ENCODE measurements at places on chromosomes 3 and 15.

DNA sequence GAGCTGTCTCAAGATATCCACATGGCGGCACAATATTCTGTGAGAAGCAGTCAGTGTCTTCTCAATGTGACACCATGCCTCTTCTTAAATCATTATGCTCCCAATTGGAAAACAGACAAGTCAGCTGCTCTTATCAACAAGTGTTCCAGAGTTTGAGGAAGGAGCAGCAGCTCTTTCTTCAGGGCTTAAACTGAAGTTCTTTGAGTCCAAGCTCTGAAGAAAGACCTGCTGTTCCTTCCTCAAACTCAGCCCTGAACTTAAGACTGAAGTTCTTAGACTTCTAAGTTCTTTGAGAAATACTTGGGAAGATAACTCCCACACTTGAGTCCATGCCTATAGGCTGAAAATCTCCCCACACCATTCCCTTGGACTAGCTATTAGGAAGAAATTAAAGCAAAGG, 43.4 kb downstream of the NPTN start:
- no peak for DNase-seq

DNA sequence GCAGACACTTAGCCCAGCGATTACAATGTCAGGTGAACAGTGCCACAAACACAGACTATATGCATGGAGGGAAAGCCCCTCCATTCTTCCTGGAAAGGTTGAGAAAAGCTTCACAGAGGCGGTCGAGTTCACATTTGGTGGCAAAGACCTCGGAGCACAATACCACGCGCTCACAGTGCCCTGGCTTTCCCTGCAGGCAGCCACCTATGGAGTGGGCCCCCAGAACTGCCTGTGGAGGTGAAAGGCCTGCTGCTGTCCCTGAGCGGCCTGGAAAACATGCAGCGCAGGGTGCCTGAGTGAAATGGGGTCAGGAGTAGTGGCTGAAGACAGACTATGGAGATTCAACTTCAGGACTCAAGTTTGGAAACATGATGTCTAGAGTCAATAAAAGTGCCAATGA, 26.9 kb downstream of the PDIA5 start:
- DNase-seq = no peak

DNA sequence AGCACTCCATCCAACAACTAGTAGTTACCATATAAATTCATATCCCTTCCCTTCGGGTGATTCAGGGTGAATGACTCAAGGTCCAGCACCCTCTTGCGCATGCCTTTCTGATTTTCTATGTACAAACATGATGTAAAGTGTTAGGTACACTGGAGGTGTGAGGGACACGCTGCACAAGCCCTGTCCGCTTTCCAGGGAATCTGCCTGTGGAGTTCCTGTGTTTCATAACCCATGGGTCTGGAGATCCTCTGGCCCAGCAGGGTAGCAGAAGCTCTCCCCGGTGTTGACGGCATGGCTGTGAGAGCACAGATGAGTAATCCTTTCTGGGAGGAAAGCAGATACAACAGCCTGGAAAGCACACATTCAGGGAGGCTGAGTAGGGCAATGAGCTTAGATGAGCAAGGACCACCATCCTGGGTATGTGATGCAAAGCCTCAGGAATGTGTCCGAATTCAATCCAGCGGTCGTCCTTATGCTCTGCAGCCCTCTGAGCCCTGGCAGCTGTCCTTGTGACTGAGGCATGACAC, 142.9 kb upstream of the TP63 start:
- no peak for DNase-seq

DNA sequence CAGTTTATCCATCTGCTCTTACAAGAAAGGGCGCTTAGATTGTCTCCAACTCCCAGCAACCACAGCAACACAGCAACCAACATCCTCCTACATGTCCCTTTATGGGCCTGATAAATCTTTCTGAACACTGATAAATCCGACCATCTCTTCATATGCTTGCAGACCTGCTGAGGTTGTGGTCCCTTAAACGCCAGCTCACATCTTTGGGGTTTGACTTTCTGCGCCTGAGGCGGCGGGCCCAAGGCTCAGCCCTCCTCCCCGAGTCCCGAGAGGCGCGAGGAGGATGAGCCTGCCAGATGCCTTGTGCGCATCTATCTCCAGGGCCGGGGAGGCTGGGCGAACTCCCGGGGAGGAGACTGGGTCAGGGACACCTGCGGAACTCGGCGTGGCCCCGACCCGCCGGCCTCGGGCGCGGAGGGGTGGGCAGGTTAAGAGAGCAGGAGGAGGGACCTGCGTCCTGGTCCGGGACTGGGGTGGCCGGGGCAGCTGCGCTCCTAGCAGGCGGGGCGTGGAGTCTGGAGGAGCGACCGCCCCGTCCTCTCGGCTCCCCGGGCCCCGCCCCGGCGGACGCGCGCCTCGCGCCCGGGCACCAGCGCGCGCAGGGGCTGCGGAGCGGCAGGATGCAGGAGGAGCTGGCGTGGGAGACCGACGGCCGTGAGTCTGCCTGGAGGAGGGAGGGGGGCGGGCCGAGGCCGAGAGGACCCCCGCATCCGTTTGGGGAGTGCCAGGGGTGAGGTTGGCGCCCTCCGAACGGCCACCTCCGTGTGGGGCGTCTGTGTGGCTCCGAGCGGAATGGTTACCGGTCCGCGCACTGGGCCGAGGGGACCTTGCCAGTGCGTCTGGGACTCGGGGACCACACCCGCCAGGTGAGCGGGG, at the start of gene ANKDD1A:
ANKDD1A (plus strand) TSS at position 592 of the 876 bp plus-strand sequence; CDS start at position 621, 29 bp downstream.
- DNase-seq = no peak

DNA sequence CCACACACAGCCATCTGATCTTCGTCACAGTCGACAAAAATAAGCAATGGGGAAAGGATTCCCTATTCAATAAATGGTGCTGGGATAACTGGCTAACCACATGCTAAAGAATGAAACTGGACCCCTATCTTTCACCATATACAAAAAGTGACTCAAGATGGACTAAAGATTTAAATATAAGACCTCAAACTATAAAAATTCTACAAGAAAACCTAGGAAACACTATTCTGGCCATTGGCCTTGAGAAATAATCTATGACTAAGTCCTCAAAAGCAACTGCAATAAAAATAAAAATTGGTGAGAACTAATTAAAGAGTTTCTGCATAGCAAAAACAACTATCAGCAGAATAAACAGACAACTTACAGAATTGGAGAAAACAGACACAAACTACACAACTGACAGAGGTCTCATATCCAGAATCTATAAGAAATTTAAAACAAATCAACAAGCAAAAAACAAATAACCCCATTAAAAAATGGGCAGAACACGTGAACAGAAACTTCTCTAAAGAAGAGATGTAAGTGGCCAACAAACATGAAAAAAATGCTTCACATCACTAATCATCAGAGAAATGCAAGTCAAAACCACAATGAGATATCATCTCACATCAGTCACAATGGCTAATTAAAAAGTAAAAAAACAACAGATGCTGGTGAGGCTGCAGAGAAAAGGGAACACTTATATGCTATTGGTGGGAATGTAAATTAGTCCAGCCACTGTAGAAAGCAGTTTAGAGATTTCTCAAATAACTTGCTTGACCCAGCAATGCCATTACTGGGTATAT, 104.0 kb downstream of the NR1I2 start:
- DNase-seq = no peak

Measured in NCI-H2029 treated with DMSO at 0.1 percent for 48 hours (cell line).